ENCODE measurements at places on chromosomes 12 and 14.

DNA sequence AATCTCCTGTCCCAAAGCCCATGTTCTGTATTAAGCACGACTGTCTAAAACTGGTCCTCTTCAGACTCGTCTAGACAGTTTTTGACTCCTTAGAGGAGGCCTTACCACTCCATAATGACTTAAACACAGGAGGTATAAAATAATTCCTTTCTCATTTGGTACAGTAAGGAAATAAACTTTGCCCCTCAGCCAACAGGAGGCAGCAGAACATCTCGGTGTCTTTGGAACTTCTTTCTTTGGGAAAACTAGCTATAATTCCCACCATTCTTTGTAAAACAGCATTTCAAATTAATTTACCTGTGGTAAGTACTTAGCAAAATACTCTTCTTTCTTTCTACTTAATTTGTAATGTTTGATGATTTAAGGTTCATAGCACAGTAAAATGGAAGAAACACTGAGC lies 292.7 kb upstream of the G2E3 start:
- DNase-seq = no peak

- no peak for DNase-seq
Measured at GRCh38 chr14:96470331-96470730, 31.9 kb upstream of the PAPOLA start.

DNA sequence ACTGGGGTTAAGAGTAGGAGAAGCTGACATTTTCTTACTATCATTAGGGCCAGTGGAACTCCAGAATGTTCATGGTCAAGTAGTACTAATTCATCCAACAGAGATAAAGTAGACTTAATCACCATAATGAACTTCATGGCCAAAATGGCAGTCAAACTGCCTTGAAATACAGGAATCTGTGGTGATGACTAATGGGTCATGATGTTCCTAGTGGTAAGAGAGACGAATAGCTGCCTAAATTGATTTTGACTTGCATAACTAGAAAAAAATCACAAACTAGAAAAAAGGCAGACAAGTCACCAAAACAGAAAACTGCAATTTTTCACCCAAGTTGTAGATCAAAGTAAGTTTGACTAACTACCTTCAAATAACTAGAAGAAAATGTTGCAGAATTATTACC lies 138.5 kb downstream of the MGAT4C start:
- DNase-seq = no peak

DNA sequence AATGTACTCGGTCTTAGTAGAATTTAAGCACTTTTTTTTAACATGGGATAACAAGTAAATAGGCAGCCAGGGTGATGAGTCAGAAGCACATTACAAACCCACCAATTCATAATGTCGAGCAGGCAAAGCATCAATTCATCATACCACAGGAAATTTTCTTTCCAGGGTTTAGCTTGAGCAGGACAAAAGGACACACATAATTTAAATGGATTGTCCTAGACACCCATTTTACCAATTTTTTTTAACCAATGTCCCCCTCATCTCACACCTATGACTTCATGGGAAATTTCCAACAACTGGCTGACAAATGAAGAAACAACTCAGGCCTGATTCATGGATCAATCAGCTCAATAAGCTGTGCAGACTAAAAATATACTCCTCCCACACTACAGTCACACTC lies 58.8 kb upstream of the FOXG1 start:
- no peak for DNase-seq

- no peak for DNase-seq
Measured at GRCh38 chr12:52191841-52192791, at the start of gene KRT80. KRT80 (minus strand) TSS chr12:52192014; CDS start chr12:52191902, 112 bp downstream.

DNA sequence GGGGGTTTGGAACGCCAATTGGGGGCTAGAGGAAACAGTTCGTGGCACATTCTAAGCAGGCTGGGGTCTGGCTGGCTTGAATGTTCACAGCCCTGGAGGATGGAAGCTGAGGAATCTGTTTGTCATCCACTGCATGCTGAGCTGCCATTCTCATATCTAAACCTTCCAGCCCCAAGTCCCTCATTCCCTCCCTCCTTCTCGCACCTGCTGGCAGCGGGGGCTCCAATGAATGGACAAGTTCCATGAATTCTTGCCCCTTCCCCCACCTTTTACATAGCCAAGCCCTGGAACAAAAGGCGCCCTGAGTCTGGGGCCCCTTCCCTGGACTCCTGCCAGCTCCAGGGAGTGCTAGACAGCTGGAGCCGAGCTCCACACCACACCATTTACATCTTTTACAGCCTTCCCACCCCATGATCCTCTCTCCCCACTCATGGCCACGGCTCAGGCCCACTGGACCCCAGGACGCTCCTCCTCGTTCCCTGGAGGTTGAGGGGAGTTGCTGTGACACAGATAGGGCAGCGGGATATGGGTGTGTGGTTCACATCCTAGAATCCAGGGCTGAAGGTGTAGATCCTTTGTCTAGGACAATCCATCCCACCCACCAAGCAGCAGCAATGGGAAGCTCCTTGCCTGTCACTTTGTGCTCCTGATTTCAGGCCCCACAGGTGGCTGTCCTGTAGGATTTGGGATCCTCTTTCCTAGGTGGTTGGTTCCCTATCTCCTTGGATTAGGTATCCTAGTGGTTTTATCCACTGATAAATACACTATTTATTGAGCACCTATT lies 21.7 kb upstream of the VRTN start:
- DNase-seq = no peak

DNA sequence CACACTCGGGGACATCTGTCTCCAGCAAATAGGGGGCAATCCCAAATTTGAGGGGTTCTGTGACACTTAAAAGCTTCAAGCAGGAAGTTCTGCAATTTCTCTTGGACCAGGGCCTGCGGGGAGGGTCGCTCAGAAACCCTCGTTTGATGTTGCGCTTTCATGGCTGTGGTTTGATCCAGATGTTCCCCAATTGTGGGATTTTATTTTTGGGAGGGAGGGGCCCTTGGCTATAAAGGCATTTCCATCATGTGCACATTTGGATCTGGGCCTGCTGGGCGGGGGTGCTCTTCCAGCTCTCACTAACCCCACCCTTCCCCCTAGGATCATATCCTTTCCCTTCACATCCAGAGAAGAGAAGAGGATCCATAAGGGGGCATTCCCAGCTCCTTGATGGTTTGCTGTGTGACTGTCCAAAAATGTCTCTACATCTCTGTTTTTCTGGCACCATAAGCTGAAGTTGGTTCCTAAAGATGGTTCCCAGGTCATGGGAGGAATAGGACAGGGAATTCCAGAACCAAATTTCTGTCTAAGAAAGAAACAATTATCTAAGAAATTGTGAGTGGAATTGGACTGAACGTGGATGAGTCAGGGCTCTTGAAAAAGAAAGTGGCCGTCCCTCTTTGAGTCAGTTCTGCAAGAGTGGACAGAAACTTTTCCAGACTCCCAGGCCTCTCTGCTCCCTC lies 47.2 kb downstream of the SMUG1 start:
- no peak for DNase-seq

DNA sequence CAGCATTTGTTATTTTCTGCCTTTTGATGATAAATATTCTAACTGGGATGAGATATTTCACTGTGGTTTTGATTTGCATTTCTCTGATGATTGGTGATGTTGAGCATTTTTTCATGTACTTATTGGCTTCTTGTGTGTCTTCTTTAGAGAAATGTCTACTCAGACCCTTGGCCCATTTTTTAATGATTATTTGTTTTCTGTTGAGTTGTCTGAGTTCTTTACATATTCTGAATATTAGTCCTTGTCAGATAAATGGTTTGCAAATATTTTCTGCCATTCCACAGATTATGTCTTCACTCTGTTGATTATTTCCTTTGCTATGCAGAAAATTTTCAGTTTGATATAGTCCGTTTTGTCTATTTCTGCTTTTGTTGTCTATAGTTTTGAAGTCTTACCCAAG lies 317.0 kb downstream of the CEP128 start:
- DNase-seq = no peak

DNA sequence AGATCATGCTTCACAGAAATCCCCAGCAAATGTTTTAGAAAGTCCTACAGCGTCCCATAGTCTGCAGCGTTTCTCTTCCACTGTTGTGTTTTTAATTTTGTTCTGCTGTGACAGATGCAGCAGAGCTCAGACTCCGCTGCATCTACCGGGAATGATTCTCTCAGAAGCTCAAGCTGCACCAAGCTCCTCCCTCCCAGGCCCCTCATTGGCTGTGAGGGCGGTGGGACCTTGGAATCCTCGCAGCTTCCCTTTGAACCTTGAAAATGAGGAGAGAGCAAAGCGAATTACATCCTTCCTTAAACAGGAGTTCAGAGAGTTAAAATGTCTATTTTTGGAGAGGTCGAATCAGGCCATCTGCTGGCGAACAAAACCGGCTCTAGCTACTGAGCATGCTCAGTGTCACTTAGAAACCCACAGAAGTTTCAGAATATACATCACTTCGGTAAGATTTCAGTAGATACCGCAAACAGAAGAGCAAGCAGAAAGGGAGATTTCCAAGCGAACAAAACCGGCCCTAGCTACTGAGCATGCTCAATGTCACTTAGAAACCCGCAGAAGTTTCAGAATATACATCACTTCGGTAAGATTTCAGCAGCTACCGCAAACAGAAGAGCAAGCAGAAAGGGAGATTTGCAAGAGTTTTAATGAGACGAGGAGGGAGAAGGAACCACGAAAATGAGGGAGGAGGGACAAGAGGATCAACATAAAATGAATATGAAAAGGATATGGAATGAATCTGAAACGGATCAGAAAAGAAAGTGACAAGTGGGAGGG lies at the start of gene ABCD2:
ABCD2 (minus strand) TSS at position 144 of the 774 bp plus-strand sequence. CDS start 188 bp downstream, outside the sequence.
- DNase-seq = peak; percentile 39

DNA sequence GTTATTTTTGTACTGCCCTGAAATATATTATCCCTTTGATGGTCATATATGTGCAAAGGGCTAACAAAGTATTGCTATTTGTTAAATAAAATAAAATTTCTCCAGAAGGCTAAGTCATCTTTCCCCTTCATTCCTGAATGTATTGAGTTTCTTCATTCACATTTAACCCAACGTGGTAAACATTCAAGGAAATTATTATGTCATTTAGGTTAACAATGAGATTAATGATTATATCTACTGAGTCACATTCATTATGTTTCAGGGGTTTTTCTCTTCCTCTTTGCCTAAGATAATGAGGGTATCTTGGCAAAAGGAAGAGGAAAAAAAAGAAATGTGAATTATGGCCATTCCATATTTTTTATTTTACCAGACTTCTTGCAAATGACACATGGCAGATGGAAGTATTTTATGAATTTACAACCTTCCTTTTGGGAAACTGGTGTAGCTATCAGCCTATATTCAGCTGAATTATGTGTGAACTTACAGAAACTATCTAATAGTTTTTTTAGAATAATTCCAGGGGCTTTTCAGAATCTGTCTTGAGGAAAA lies 27.2 kb downstream of the TSPAN8 start:
- DNase-seq = no peak

GRCh38 chr12:129670256-129670920 lies 233.4 kb downstream of the TMEM132D start:
- DNase-seq = no peak

DNA sequence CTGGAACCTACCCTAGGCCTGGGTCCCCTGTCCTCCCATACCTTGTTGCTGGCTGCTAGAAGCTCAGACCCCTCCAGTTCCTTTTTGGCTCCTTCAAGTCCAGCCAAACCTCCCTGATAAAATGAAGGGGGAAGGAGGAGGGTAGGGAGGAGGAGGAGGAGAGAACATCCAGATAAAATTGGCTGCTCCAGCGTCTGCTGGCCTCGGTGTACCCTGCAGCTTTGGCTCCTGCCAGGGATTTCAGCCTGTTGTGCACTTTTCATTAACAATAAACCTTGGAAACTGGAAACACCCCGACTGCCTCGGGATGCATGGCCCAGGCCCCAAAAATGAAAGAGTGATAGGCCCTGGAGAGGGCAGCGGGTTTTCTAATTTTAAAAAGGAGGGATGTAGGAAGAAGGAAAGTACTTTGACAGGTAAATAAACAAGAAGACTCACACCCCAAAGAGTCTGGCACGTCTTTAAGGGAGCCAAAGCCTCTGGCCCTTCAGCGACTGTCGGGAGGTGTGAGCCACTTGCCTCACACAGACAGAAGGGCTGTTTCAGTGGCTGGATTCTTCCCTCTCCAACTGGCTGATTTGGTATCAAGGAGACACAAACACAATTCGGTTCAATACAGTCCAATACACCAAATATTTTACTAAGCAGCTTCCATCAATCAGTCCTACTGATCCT lies 49.8 kb downstream of the NUAK1 start:
- DNase-seq = no peak

DNA sequence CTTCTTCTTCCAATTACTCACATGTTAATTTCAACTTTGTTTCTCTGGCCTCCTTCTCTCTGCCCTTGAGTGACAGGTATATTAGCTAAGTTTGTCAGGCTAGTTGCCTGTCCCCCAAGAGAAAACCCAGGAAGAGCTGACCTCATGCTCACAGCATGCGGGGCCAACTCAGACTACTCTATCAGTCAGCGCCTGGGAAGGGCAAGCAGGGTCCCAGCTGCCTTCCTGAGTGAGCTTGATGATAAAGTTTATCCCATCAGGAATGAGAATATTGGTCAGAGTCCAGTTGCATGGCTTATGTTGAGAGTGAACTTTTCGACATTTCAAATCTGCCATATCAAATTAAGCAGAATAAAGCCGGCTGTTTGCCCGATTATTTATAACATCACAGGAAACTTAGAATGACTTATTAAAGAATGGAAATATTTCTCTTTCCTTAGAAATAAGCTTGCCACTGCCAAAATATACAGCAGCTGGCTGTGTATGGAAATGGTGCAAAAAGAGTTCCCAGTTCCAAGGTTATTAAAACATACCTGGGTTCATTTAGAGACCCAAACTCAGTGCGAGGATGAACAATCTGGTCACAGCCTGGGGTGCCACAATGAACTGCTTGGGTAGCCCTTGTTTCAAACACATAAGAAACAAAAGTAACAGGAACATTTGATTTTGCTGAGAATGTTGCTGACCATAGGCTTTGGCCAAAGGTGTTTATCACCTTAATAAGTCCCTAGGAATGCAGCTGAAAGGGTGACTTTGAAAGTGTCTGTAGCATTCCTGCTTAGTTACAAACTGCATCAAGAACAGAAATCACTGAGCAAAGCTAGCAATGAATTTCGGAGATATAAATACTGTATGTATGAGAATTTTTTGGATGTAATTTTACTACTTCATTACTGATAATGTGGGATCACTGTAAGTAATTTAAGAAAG lies 1553.8 kb upstream of the FLRT2 start:
- no peak for DNase-seq

GRCh38 chr12:49188201-49188915 lies 522 bp downstream of the TUBA1A start:
- DNase-seq = peak; percentile 38

- DNase-seq = no peak
Measured at GRCh38 chr12:18165422-18165871, 75.5 kb upstream of the RERGL start.

GRCh38 chr12:52044292-52044983 lies 6.8 kb upstream of the NR4A1 start:
- DNase-seq = no peak

DNA sequence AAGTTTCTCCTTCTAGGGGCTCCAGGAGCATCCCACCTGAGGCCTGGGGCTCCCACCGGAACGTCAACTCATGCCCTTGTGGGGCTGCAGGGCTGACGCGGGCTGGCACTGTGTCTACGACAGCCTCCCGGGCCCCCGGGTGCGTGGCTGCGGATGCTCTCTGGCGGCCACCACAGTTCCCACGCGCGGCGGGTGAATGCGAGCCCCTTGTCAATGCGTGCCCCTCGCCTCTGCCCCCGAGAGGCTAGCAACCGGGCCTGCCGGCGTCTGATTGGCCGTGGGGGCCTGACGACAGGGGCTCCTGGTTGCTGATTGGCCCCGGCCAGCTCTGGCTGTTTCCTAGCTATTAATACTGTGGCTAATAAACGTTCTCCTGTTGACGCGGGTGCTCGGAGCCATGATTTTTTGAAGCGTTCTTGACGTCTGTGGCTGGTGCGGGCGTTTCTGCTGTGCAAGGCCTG lies 1.8 kb upstream of the MEG3 start:
- DNase-seq = no peak
